A549 treated with Mapracorat at 1 μM for 4 hours (cell line): ENCODE measurements at places on chromosomes 1 and 21. TPM values are rescaled to one million over a fixed set of nuclear protein-coding genes. Genes with fewer than 3 reads are reported as not detected.

The CD52 gene
- 0.64 TPM in 1 of 5 replicates, not detected in the others for total RNA-seq

The IGSF5 gene
- total RNA-seq, result not detected in 5 replicates

The ZNF648 gene
- total RNA-seq, result not detected in 5 replicates

The LHX8 gene
- total RNA-seq, result 0.87 to 1.2 TPM (median 0.93 TPM) in 5 replicates

The LCE7A gene
- total RNA-seq, result not detected in 5 replicates

The SCAF4 gene
- total RNA-seq, result 16.4 to 21.1 TPM (median 18.7 TPM) in 5 replicates

The GNAT2 gene
- total RNA-seq, result 0.13 to 0.17 TPM (median 0.17 TPM) in 3 of 5 replicates, not detected in the others

The NTNG1 gene
- total RNA-seq, result not detected in 5 replicates

The GCSAML gene
- total RNA-seq, result not detected in 5 replicates

The LCE1A gene
- not detected in 5 replicates for total RNA-seq

The STYXL2 gene
- not detected in 5 replicates for total RNA-seq

The NEXN gene
- total RNA-seq, result 5.7 to 11.2 TPM (median 7.1 TPM) in 5 replicates

The RAD54L gene
- 8.2 to 12.0 TPM (median 10.7 TPM) in 5 replicates for total RNA-seq

The TLCD4 gene
- total RNA-seq, result 5.1 to 12.4 TPM (median 10.1 TPM) in 5 replicates

The ANXA9 gene
- total RNA-seq, result 0.51 to 1.2 TPM (median 0.92 TPM) in 5 replicates

The ITSN1 gene
- 16.4 to 22.5 TPM (median 18.0 TPM) in 5 replicates for total RNA-seq

The CLCA1 gene
- total RNA-seq, result not detected in 5 replicates

The GJC2 gene
- total RNA-seq, result 0.09 to 0.58 TPM (median 0.41 TPM) in 5 replicates

The PTGS2 gene
- 4.0 to 7.7 TPM (median 6.7 TPM) in 5 replicates for total RNA-seq
